Activated CD4-positive, alpha-beta T cell treated with anti-CD3 and anti-CD28 coated beads for 4 hours (primary cell): ENCODE measurements at places on chromosomes 2 and 18.

DNA sequence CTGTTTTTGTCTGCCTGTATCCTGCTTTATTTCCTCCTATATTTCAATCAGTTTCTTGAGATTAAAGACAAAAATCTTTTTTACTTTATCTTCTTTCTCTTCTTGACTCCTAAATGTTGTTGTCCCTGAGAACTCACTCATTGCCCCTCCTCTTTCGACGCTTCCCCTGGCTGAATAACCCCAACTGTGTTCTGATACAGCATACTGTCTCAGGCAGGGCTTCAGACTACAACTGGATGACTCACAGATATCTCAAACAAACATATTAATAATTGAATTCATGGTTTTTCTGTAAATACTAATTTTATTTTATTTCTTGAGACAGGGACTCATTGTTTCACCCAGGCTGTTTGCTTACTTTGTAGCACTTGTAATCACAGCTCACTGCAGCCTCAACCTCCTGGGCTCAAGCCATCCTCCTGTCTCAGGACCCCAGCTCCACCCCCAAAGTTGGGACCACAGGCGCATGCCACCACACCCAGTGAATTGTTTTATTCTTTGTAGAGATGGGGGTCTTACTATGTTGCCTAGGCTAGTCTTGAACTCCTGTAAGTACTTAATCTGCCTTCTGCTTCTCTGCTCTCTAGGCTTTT lies 9.4 kb downstream of the ITGAV start:
- DNase-seq: no peak

GRCh38 chr2:61853086-61853846 lies 594 bp downstream of the FAM161A start:
- DNase-seq: no peak

GRCh38 chr2:238926761-238927611 lies 79.1 kb downstream of the TWIST2 start:
- no peak for DNase-seq

DNA sequence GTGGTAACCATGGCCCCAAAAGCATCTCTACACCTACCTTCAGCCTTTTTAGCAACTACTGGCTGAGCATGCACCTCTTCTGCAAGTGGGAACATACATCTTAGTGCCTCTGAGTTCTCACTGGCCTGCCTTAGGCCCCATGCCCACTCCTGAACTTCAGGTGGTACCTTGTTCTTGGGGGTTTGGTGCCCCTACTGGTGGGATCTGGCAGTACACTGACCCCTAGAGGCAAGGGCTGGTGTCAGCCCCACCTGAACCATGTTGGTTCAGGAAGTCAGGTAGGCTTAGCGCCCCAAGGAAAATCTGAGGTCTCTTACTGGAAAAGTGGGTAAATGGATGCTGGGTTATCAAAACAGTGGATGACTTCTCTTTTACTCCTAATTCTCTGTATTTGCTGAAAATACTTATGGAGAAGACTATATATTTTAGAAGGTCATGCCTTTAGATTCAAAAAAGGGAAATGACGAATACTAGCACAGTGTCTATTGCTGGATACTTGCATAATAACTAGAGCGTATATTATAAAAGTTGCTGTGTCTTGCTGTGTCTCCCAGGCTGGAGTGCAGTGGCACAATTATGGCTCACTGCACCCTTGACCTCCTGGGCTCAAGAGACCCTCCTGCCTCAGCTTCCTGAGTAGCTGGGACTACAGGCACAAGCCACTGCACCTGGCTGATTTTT lies 84.6 kb downstream of the RAB31 start:
- no peak for DNase-seq
